ENCODE measurements at places on chromosomes 16 and 17.

DNA sequence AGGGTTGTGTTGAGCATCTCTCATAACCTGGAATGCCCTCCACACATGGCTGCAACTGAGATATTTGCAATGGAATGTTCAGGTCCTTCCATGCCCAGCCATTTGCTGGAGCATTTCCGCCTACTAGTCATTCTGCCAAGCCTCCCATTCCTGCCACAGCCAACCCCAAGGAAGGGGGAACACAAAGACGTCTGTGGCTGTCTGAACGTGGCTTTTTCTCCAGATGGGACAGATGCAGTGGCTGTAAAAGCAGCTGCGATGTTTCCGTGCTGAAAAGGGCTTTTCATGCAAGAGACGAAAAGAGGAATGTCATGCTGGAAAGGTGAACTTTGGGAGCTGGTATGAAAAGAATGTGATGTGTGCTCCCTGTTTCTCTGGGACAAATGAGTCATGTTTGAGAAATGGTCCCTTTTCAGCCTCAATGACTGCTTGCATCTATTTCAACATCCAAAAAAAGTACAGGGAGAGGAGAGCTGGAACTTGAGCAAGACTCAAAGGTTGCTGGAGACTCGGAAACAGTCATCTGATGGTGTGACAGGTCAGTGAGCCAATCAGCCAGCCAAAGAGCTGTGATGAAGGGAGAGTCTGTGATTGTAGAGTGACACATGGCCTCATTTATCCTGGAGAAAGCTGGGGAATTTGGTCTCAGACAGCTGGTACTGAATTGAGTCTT, 208.9 kb downstream of the SHISA9 start:
- no peak for DNase-seq

DNA sequence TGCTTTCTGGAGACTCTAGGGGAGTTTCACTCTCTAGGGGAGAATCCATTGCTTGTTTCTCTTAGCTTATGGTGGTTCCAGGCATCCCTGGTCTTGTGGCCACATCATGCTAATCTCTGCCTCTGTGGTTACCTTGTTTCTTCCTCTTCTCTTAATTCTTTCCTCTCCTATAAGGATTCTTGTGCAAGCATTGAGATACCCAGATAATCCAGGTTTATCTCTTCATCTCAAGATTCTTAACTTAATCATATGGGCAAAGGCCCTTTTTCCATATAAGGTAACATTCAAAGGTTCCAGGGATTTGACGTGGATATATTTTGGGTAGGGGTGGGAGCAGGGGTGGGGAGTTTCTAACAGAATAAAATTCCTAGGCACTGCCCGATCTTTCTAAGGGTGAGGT, 32.6 kb downstream of the FAM20A start:
- DNase-seq: no peak

DNA sequence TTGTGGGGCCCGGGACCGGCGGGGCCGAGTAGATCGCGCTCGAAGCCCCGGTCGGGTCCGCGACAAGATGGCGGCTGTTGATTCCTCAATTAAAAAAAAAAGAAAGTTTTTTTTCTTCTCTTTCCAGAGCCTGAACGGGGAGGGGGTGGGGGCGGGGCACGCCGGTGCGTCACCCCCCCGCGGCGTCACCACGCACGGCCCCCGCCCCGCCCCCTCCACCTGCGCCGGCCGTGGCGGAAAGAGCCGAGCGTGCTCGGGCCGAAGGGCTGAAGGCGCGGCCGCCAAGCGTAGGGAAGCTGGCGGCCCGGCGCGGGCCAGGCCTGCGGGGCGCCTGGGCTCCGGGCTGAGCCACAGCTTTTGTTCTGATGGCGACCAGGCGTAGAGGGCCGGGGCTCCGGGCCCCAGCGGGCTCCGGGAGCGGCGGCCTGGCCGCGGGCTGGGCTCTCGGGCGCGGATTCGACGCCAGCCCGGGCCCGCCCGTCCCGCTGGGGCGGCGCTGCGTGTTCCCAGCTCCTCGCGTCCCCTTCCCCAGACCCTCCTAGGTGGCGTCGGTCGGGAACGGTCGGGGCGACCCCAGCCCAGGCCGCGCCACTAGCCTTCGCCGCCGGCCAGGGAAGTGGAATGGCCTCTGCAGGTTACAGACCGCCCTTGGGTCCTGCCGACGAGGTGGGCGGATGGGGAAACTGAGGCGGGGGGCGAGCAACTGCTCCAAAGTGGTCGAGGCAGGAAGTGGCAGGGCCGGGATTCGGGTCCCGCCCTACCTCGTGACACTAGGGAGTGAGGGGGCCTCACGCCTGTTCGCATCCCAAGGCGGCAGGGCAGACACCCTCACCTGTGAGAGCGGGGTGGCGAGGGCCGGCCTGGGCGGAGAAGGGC, at the start of gene CREBBP:
Gene CREBBP (minus strand): TSS at position 91 of the 876 bp plus-strand sequence. CDS start 797 bp downstream, outside the sequence.
- peak; percentile 91 for DNase-seq

- no peak for DNase-seq
Measured at GRCh38 chr16:30104492-30104891, 8.5 kb upstream of the YPEL3 start.

DNA sequence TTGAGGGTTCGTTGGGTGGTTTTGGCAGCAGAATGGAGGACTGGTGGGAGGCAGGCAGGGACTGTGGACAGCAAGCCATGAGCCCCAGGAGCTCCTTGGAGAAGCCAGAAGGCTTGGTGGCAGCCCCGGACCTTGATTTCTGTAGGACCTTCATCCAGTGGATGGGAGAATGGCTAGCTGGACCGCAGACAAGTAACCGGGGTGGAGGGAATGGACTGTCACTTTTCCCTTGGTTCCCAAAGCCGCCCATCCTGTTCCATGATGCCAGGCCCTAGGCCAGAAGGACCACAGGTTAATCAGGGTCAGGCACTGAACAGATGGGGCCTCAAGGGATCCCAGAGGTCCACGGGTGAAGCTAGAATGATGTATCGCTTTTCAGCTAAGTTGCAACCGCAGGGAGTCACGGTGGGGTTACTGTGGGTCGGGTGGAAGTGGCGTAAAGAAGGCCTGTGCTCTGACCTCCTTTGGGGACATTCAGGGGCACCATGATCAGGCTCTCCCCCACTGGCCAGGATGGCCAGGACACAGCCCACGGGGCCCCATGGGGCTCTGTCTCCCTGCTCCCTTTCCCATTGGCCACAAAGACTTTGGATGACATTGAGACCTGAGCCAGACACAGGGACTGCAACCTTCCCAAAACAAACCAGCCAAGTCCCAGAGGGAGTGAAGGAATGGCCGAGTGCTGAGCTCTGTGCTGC, 66.9 kb upstream of the MRTFB start:
- no peak for DNase-seq

DNA sequence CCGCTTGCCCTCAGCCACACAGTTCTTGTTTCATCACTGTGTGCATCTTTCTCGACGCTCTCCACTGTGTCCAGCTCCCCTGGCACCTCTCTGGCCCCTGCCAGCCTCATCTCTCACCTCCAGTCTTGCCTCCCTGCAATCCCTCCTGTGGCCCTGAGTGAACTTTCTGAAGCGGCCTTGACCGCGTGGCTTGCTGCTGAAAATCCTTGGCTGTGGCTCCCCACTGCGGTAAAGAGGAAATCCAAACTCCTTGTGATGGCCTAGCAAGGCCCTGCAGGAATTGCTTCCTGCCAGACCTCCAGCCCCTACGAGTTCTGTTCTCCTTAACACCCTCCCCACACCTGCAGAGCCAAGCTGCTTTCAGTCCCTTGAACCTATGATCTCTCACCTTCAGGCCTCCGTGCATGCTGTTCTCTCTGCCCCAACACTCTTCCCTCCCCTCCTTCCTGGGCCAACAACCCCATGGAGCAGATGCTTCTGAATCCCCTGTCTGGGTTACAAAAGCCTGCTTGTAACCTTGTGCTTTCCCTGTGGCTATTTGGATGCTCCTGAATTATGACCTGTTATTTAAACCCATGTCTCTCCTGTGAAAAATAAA, 33.6 kb upstream of the BRD7 start:
- no peak for DNase-seq

DNA sequence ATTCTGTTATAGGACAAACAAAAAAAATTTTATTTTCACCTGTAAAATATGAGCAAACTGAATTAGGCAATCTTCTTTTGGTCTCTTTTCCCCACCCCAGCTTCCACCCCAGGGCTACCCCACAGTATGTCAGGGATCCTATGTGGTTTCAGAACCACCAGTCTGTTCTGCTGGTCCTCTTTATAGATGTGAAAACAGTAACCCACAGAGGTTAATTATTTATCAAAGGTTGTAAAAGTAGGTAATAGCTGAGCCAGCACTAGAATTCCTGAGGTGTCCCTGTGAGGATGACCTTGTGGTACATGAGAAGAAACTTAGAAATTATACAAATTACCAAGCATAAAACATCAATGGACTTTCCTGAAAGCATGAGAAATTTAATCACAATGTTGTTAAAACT, 428.7 kb downstream of the CNTNAP4 start:
- DNase-seq: no peak

DNA sequence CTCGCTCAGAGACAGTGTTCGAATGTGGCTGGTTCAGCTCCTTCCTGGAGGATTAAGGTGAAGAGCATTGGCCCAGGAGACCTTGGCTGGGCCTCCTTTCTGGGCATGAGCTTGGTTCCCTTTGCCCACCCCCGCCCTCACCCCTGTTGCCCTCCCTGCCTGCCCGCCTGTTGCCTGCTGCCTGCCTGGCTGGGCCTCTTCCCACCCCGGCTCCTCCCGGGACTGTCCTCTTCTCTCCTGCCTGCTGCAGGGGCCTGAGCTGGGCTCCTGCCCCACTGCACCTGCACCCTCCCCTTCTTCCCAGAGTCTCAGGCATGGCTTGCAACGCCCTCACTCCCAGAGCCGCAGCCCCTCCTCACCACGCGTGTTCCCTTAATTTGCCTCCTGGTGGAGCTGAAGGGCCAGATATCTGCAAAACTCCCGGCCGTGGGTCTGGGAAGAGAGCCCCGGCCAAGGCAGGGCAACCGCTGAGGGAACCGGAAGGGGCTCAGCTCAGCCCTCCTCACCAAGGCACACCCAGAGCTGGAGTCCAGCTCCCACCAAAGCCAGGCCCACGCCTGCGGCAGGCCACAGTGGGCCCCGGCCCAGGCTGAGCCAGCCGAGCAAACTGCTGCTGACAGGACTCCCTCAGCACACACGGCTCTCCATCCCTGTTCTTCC, 31.2 kb downstream of the MNT start:
- DNase-seq: no peak

DNA sequence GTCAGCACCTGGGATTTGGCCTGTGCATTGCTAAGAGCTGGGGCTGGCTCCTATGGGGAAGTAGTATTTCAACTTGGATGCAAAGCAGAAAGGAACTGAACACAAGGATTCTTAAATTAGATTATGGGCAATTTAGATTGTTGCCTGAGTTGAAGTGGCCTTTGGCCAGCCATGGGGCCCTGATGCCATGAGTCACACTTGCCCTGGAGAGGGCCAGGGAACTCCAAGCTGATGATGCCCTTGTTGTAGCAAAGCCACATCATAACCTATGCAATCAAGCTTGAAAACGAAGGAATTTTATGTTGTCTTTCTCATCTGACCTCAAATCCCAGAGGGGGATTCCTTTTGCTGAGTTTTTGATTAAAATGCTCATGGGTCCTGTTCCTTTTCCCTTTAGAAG, 3.9 kb upstream of the SPATA32 start:
- DNase-seq: no peak

DNA sequence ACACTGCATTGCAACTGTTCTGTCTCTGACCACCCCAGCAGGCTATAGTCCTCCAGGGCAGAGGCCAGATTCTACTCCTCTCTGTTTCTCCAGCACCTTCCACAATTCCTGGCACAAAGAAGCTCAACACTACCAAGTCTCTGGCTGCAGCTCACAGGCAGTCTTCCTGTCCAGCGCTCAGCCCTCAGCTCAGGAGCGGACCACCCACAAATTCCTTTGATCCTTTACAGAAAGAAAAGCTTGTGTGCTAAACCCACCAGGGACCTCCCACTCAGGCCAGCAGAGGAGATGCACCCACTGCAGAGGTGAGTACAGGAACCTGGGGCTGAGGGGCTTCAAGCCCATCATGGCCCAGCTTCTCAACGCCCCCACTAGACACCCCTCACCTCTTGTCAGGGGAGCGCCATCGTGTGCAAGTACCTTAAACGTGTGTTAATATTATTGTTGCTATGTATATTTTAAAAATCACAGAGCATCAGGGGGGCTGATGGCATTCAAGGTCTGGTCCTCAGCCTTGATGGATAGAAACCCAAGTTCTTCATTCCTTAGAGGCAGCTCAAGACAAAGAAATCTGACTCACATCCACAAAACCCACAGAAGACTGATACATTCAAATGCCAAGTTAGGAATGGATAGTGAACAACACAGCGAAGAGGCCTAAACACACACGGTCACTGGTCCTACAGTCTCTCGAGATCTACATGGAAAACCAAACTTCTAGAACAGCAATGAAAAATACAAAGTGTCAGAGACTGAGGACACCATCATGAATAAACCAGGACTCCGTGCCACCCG, 8.4 kb downstream of the HSDL1 start:
- DNase-seq: no peak

DNA sequence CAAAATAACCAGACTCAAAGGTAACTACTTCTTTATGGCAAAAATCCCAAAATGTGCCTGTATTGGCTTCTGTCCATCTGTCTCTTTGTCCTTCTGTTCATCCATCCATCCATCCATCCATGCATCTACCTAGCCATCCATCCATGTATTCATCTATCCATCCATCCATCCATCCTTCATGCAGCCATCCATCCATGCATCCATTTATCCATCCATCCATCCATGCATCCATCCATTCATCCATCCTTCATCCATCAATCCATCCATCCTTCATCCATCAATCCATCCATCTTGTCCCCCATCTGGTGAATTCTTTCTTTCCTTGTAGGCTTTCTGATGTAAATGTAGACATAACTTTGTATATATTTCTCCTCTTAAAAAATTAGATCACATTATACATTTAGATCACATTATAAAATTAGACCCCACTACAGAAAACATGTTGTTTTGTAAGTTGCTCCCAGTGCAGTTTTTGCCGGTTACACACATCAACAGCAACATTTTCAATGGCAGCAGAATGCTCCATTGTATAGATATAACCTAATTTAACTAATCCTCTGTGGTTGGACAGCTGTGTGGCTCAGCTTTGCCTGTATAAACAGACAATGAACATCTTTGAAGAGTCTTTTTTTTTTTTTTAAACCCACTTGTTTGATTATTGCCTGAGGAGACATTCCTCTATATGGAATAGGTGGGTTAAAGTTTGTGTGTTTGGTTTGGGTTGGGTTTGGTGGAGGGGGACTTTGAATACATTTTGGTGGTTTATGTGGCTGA, 72.0 kb downstream of the MSI2 start:
- no peak for DNase-seq

All from CD4-positive, alpha-beta T cell treated with Interleukin-12 subunit alpha and Interleukin-12 subunit beta, for 1 hour (primary cell).